ENCODE measurements at places on chromosomes 16 and 17.
A peak's percentile ranks its signal among the peaks of the same experiment; 100 is the strongest.

DNA sequence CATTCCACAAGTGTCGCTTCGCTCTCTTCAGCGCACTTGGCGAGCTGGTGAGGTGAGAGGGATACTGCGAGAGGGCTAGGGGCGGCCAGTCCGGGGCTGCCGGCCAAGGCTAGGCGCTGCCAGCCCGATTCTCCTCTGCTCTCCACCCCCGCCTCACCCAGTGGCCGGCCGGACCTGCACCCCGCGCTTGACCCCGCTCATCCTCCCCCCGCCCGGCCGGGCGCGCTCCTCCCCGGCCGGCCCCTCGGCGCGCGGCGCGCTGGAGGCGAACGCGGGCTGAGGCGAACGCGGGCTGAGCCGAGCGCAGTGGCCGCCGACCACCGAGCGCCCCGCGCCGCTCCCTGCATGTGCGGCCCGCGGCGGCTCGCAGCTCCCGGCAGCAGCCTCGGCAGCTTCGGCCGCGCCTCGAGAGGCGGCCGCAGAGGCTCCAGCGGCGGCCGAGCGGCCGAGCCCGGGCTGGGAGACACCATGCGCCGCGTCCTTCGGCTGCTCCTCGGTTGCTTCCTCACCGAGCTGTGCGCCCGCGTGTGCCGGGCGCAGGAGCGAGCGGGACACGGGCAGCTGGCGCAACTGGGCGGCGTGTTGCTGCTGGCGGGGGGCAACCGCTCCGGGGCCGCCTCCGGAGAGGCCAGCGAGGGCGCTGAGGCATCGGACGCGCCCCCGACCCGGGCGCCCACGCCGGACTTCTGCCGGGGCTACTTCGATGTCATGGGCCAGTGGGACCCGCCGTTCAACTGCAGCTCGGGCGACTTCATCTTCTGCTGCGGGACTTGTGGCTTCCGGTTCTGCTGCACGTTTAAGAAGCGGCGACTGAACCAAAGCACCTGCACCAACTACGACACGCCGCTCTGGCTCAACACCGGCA, at the start of gene SHISA9:
SHISA9 (plus strand) TSS at position 2 of the 865 bp plus-strand sequence.
- DNase-seq: no peak

DNA sequence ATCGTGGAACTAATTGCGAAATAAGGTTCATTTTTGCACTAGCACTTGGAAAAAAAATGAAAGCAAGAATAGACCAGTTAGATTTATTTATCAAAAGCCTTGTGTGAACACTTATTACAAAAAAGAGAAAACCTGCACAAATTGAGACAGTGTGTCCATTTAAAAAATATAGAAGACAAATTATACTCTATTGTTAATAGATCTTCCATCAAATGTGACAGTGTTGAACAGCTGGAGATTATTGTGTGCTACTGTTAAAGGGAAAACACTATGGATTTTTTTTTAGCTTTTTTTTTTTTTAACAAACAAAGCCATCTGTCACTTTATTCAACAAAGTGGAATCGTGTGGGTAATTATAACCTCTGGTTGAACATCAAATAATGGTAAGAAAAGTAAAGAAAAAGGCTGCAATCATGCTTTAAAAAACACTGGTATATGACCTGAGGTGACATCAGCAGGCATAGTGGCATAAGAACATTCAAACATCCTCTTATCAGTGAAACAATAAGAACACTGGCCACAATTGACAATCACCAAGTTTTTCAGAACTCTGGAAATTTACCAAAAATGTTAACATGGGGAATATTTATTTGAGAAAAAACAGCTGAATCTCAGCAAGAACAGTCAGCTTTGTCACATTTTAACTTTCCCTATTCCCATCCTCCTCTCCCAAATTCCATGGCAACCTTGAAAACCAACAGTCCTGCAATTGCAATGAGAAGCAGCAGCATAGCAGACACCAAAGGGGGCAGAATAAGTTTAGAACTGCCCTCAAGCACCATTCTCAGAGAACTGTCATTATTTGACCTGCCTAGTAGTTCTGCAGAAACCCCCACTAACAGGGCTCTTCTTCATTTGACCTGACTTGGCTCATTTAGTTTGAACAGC, 442.3 kb upstream of the MON1B start:
- DNase-seq: no peak

- DNase-seq: peak; percentile 72
Measured at GRCh38 chr16:21156767-21157467, 1.6 kb upstream of the LDAF1 start.

GRCh38 chr16:30604316-30604947, 5.8 kb downstream of the ZNF689 start:
- DNase-seq: no peak

DNA sequence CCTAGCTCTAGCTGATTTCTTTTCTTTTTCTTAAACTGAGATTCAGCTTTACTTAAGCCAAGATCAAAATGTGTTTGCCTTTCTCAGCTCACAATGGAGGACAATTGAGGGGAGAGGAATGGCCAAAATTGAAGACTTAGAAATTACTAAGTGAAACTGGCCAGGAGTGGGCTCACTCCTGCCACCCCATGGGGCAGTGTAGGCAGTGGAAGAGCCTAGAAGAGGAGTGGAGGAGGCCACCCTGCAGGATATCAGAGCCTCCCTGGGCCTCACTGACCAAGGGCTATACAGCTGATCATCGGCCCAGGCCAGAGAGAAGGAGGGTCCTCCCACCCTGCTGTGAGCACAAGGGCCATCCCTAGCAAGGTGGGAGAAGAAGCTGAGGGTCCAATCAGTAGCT, 119.8 kb downstream of the CCT6B start:
- no peak for DNase-seq

- DNase-seq: no peak
Measured at GRCh38 chr17:68868708-68869107, 86.5 kb downstream of the ABCA8 start.

DNA sequence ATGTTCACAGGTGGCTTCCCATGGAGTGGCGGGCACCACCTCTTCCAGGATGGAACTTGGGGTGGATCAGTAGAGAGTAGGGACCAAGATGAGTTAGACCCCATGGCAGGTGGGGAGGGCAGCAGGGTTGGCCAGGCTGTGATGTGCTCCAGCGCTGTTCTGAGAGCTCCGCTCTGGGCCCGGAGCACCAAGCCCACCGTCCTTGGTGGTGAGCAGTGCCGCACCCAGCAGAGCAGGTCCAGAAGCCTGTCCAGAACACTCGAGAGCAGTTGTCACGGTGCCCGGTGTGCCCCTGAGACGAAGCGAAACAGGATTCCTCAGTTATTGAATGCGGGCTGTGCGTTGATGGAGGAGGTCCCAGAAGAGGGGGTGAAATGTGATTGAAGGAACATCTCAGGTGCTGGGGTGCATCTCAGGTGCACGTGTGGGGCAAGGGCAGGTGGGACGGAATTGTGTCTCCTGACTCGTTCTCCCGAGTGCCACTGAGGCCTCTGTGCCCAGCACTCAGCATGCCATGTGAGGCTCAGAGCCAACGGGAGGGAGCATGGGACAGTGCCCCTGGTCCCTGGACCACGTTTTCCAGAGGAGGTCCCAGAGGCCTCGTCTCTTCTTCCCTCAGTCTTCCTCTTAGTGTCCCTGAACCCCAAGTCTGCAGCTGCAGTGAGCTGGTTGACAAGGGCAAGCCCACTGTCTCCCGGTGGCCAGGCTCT, 39.5 kb downstream of the COX4I1 start:
- DNase-seq: no peak

DNA sequence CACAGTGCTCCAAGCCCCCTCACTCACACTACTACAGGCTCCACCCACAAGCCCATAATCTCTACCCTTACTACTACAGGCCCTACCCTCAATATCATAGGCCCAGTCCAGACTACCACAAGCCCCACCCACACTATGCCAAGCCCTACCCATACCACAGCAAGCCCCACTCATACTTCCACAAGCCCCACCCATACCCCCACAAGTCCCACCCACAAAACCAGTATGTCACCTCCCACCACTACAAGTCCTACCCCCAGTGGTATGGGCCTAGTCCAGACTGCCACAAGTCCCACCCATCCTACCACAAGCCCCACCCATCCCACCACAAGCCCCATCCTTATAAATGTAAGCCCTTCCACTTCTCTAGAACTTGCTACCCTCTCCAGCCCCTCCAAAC, 13.8 kb downstream of the RIPOR1 start:
- DNase-seq: no peak

DNA sequence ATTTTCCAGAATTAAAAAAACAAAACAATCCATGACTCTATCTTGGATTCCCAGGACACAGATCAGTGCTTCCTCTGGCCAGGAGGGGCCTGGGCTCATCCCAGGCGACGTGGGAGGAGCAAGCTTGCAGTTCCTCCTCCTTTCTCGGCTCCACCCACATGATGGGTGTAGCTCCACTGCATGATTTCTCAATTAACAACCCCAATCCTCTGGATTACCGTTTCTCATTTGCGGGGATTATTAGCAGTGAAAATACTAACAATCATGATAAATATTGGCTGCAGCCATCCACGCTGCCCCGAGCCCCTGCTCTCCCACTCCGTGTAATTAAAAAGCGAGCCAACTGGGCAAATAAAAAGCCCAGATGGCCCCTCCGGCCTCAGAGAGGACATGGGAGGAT, 46.4 kb upstream of the SDK2 start:
- DNase-seq: no peak

DNA sequence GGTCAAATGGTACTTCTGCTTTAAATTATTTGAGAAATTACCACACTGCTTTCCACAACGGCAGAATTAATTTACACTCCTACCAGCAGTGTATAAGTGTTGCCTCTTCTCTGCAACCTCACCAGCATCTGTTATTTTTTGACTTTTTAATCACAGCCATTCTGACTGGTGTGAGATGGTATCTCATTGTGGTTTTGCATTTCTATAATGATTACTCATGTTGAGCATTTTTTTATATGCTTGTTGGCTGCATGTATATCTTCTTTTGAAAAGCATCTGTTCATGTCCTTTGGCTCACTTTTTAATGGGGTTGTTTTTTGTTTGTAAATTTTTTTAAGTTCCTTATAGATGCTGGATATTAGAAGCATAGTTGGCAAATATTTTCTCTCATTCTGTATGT, 446.7 kb downstream of the PMP22 start:
- DNase-seq: no peak

GRCh38 chr17:42695500-42695899, 13.2 kb downstream of the CNTNAP1 start:
- no peak for DNase-seq

- no peak for DNase-seq
Measured at GRCh38 chr17:75272848-75273184, 1.8 kb upstream of the MIF4GD start.

GRCh38 chr16:73750639-73751038, 546.0 kb upstream of the PSMD7 start:
- DNase-seq: no peak

DNA sequence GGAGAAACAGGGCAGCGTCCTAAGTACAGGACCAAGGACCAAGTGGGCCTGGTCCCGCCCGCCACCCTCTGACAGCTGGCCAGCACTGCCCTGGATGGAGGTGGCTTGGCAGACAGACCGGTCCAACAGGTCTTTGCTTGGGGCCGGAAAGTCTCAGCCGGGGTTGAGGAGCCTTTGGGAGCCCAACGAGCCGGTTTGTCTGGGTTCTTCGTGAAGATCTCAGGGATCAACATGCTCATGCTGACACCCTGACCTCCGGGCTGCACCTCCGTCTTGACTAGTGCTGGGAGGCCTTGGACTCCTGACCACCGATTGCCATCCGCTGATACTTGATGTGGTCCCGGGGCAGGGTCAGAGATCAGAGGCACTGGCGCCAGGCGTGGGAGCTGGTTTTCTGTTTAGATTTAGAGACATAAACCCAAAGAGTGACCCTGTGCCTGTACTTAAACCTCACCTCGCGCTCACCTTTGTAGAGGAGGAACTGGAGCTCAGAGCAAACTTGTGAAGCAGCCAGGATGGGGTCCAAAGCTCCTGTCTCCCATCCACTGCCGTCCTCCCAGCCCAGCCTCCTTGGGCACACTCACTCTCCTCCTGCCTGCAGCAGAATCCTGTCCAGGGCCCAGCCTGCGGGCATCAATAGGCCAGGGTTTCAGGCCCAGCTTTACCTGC, 92.1 kb upstream of the GSE1 start:
- no peak for DNase-seq

DNA sequence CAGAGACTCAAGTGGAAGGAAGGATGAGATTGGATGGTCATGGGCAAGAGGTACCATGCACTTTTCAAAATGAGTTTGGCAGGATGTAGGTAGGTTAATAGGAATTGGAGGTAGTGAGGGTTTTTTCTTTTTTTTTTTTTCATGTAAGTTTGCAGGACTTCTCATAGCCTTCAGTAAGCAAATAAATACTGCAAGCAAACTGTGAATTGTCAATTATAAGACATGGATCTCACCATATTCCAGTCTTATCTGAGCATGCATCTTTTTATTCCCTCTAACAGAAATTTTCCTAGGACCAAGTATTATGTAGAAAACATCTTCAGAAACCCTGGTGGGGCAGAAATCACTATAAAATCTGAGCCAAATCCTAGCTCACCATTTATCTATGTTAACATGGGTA, 584.6 kb upstream of the CDH5 start:
- no peak for DNase-seq

DNA sequence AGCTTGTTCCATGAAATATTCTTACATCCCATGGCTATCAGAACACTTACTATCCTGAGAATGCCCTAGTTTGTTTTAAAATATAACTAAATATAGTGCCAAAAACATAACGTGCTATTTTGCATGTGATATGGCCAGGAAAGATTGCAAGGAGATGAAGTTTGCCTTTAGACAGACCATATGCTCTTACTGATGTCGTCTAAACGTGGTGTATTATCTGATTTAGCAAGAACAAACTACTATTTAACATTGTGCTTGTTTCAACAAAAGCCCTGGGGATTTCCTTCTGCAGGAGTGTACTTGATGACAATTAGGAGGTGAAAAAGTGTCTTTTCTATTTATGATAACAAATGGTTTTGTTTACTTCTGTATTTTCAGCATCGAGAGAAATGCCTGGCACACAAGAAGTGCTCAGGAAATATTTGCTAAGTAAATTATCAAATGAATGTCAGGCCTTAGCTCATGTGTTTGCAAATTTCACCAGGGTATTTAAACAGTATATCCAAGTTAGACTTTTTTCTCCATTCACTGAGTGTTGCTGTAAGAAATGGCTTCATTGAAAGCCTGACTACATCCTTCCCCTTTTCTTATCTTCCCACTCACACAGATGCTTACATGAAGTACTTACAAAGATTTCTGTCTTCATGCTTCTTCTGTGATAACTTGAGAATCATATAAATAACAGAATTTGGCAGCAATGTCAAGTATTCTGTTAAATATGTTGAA, 1033.6 kb downstream of the CDH8 start:
- no peak for DNase-seq

All from fibroblast of skin of left quadriceps (primary cell).